ENCODE measurements at places on chromosomes 2 and 18. TPM values are rescaled to one million over a fixed set of nuclear protein-coding genes. Genes with fewer than 3 reads are reported as not detected.

Gene MROH2A
- total RNA-seq = not detected

DNA sequence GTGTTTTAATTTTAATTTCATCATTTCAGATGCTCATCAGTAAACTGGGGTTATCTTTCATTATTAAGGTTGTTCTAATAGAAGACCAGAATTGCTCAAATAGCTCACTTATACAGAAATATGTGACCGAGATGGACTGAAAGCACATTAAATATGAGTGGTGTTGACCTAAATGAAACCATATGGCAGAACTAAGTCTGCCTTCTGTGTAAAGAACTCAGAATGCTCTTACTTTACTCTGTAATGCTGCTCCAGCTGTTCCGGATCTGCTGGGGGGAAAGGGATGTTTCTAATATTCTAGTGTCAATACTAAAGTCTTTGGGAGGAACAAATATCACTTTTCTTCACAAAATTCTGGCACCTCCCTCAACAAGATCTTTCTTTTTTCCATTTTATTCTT lies 131.0 kb downstream of the DPP4 start:
- no peak overlapping the region for H3K4me3 ChIP-seq
- no peaks in the 10 kb centered on the region for H3K36me3 ChIP-seq
- peak overlapping the region; percentile 30 for H3K27ac ChIP-seq
- H3K4me1 ChIP-seq = peaks cover 14% of the 10 kb centered on the region
- DNase-seq = no peak

DNA sequence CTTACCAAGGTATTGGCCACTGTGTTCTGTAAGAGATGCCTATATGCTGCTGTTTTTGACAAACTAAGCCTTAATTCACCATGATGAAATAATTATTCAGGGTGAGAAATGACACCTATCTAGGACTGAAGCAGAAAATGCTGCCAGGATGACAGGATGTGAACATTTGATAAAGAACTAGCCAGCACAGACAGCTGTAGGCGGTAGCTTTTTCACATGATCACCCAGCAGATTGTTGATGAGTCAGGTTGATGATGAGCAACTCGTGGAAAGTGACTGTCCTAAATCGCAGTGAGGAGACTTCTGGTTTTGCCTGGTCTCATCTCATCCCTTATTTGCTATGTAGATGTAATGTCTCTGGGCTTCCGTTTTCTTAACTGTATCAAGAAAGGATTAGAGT lies 144.1 kb downstream of the PRPF40A start:
- H3K4me3 ChIP-seq = no peak overlapping the region
- H3K27ac ChIP-seq = peak overlapping the region; percentile 39
- DNase-seq = no peak

Gene CFC1
- total RNA-seq = 1.8 TPM

Gene NEU2
- not detected for total RNA-seq

- H3K4me1 ChIP-seq = peaks cover 10% of the 10 kb centered on the region
- peaks cover 4% of the 10 kb centered on the region for H3K36me3 ChIP-seq
- H3K27ac ChIP-seq = peak overlapping the region; percentile 39
- peak; percentile 29 for DNase-seq
- peaks cover 2% of the 10 kb centered on the region for H3K27me3 ChIP-seq
Observed at GRCh38 chr2:50491541-50492476, 540.1 kb downstream of the NRXN1 start.

GRCh38 chr2:191927991-191928390 lies 81.1 kb upstream of the CAVIN2 start:
- peaks cover 33% of the 10 kb centered on the region for H3K4me1 ChIP-seq
- peaks cover 3% of the 10 kb centered on the region for H3K36me3 ChIP-seq
- H3K27me3 ChIP-seq = peaks cover under 1% of the 10 kb centered on the region

Gene MPP4
- total RNA-seq = 0.25 TPM

DNA sequence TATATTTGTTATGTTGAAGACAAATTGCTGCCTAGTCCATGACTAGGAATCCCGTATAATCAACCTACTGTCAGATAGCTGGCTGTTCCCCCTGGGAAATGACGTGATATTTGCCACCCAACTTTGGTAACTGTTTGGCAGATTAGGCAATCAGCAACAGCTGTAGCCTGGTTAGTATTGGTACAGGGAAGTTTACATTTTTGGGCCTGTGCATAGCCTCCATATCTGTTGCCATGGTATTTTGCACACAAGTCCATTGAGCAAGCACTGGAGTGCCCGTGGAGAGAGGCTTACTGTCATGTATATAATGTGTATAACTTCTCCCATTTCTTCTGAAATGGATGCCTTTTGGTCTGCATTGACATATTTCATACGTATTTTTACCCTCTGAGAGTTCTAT lies 27.7 kb downstream of the BIRC6 start:
- no peaks in the 10 kb centered on the region for H3K4me1 ChIP-seq
- DNase-seq = no peak
- peaks cover 1% of the 10 kb centered on the region for H3K27me3 ChIP-seq
- no peak overlapping the region for H3K4me3 ChIP-seq
- no peaks in the 10 kb centered on the region for H3K36me3 ChIP-seq
- no peak overlapping the region for H3K27ac ChIP-seq

- H3K27ac ChIP-seq = no peak overlapping the region
- peaks cover 12% of the 10 kb centered on the region for H3K4me1 ChIP-seq
- no peak overlapping the region for H3K4me3 ChIP-seq
- no peak for DNase-seq
- no peaks in the 10 kb centered on the region for H3K27me3 ChIP-seq
- H3K36me3 ChIP-seq = peaks cover 16% of the 10 kb centered on the region
Observed at GRCh38 chr2:239787538-239788050, 237.5 kb downstream of the NDUFA10 start.

- H3K4me1 ChIP-seq = no peaks in the 10 kb centered on the region
- no peaks in the 10 kb centered on the region for H3K36me3 ChIP-seq
- H3K27me3 ChIP-seq = no peaks in the 10 kb centered on the region
Observed at GRCh38 chr18:36843784-36844183, 14.9 kb downstream of the KIAA1328 start.

- H3K36me3 ChIP-seq = no peaks in the 10 kb centered on the region
- peak overlapping the region; percentile 48 for H3K4me3 ChIP-seq
- H3K27ac ChIP-seq = peak overlapping the region; percentile 83
Observed at GRCh38 chr2:12176623-12177454, 430.4 kb downstream of the LPIN1 start.

DNA sequence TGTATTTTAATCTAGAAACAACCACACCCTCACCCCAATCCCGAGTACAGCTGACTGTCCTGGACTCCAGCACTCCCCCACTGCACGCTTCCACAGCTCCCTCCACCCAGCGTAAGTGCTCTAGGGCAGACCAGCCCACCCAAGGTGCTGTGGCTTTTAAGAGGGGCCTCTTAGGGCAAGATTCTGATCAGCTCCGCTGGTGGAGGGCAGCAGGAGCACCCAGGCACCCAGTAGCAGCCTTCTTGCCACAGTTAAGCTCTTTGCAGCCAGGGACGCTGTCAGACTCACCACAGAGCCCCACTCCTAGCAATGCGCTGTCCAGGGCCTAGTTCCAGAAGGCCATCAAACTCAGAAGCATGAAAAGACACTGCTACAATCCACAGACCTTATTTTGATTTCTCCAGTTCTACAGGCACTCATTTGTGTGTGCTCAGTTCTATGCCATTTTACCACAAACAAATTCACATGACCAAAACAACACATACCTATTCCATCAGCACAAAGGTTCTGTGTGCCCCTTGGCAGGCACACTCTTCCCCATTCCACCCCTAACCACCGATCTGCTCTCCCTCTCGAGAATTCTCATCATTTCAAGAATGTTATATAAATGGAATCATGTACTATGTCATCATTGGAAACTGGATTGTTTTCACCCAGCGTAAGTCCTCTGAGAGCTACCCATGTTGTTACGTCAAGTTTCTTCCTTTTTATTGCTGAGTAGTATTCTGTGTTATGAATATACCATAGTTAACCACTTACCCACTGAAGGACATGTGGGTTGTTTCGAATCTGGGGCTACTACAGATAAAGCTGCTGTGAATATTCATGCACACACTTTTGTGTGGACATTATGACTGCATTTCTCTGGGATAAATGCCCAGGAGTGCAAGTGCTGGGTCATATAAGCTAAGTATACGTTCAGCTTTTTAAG lies 40.4 kb downstream of the PTPN2 start:
- H3K27ac ChIP-seq = no peak overlapping the region
- H3K36me3 ChIP-seq = no peaks in the 10 kb centered on the region
- peaks cover 3% of the 10 kb centered on the region for H3K4me1 ChIP-seq

Gene UGT1A10
- not detected for total RNA-seq

- H3K27ac ChIP-seq = no peak overlapping the region
- no peaks in the 10 kb centered on the region for H3K36me3 ChIP-seq
- peaks cover 27% of the 10 kb centered on the region for H3K4me1 ChIP-seq
- H3K4me3 ChIP-seq = no peak overlapping the region
- no peak for DNase-seq
Observed at GRCh38 chr2:219120082-219120481, 40.5 kb downstream of the NHEJ1 start.

DNA sequence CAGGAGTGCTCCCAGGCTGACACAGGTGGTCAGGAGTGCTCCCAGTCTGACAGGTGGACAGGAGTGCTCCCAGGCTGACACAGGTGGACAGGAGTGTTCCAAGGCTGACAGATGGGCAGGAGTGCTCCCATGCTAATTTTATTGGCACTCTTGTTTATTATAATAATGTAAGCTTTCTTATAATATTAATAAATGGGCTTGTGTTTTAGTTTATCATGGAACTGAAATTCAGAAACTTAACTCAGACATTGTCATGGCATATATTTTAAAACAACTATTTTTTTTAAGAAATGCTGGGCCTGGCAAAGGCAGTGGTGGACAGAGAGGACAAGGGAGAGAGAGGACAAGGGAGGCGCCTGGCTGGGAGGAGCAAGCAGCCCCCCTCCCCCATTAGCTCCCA lies 18.7 kb downstream of the ANO7 start:
- H3K27ac ChIP-seq = no peak overlapping the region
- no peak overlapping the region for H3K4me3 ChIP-seq

- H3K36me3 ChIP-seq = no peaks in the 10 kb centered on the region
- H3K27me3 ChIP-seq = peaks cover 3% of the 10 kb centered on the region
- no peak for DNase-seq
- H3K4me3 ChIP-seq = no peak overlapping the region
- no peaks in the 10 kb centered on the region for H3K4me1 ChIP-seq
- no peak overlapping the region for H3K27ac ChIP-seq
Observed at GRCh38 chr2:156756516-156756915, 320.3 kb downstream of the GPD2 start.

DNA sequence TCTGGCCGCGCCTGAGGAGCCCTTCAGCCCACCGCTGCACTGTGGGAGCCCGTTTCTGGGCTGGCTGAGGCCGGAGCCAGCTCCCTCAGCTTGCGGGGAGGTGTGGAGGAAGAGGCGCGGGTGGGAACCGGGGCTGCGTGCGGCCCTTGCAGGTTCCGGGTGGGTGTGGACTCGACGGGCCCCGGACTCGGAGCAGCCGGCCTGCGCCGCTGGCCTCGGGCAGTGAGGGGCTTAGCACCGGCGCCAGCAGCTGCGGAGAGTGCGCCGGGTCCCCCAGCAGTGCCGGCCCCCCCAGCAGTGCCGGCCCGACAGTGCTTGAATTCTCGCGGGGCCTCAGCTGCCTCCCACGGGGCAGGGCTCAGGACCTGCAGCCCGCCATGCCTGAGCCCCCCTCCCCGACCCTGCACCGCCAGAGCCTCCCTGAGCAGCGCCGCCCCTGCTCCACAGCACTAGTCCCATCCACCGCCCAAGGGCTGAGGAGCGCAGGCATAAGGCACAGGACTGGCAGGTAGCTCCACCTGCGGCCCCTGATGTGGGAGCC lies 534.2 kb downstream of the ZNF804A start:
- DNase-seq = no peak
- H3K4me3 ChIP-seq = no peak overlapping the region
- H3K36me3 ChIP-seq = peaks cover 6% of the 10 kb centered on the region
- H3K4me1 ChIP-seq = no peaks in the 10 kb centered on the region
- no peak overlapping the region for H3K27ac ChIP-seq

GRCh38 chr2:43276962-43277391 lies 50.6 kb upstream of the ZFP36L2 start:
- H3K4me3 ChIP-seq = no peak overlapping the region
- no peak for DNase-seq
- H3K27ac ChIP-seq = no peak overlapping the region
- peaks cover 7% of the 10 kb centered on the region for H3K4me1 ChIP-seq

Gene EVX2
- 0.76 TPM for total RNA-seq

GRCh38 chr18:68033466-68033865 lies 516.9 kb upstream of the DSEL start:
- no peaks in the 10 kb centered on the region for H3K36me3 ChIP-seq
- no peaks in the 10 kb centered on the region for H3K4me1 ChIP-seq
- DNase-seq = no peak
- no peak overlapping the region for H3K27ac ChIP-seq

GRCh38 chr2:19312949-19313348 lies 45.5 kb downstream of the OSR1 start:
- no peak overlapping the region for H3K4me3 ChIP-seq
- no peaks in the 10 kb centered on the region for H3K27me3 ChIP-seq
- no peaks in the 10 kb centered on the region for H3K36me3 ChIP-seq
- DNase-seq = no peak

All from glutamatergic neuron (in vitro differentiated cells).